T-helper 17 cell (primary cell): ENCODE measurements at places on chromosomes 5 and 9. TPM values are rescaled to one million over a fixed set of nuclear protein-coding genes. Genes with fewer than 3 reads are reported as not detected.

Gene PAEP
- not detected for total RNA-seq

Gene OCLN
- total RNA-seq = 9.0 TPM

Gene FGD3
- 142 TPM for total RNA-seq

Gene ASTN2
- total RNA-seq = 3.7 TPM
